ENCODE measurements at places on chromosomes 13 and 19.

DNA sequence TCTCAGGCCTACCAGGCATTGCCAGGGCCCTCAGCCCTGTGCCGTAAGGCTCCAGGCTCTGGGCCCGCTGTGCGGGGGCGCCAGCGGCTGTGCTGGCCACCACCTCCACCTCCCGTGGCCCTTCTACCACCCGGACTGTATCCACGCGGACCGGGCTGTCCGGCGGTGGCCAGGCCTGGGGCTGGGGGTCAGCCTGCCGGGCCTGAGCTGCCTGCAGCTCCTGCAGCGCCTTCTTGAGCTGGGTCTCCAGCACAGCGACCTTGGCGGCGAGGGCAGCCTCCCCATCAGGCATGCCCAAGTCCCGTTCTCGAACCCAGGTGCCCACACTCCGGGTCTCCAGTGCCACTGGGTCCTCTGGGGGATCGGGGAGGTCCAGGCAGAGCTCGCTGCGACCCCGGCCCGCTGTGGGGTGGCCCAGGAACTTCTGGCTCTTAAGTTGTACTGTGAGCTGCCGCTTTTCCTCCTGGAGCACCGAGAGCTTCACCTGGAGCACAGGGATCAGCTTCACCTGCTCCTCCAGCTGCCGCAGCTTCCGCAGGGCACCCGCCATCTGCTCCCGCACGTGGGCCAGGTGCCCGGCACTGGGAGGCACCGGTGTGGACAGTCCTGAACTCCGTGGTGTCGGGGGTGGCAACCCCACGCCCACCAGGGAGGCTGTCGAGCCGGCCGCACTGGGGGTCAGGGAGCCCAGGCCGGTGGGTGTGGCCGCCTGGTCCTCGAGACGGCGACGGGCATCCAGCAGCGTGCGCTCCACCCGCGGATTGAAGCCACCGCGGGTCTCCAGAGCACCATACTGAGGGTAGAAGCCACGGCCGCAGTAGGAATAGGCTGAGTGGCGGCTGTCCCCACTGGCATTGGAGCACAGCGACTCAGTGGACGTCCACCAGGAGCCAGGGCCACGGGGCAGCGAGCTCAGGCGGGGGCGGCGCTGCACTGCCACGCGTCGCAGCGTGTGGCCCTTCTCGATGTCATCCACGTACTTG, 4.1 kb downstream of the KANK2 start:
- no peak for DNase-seq

- DNase-seq = no peak
Observed at GRCh38 chr13:89375839-89376238, 1704.7 kb downstream of the SLITRK5 start.

DNA sequence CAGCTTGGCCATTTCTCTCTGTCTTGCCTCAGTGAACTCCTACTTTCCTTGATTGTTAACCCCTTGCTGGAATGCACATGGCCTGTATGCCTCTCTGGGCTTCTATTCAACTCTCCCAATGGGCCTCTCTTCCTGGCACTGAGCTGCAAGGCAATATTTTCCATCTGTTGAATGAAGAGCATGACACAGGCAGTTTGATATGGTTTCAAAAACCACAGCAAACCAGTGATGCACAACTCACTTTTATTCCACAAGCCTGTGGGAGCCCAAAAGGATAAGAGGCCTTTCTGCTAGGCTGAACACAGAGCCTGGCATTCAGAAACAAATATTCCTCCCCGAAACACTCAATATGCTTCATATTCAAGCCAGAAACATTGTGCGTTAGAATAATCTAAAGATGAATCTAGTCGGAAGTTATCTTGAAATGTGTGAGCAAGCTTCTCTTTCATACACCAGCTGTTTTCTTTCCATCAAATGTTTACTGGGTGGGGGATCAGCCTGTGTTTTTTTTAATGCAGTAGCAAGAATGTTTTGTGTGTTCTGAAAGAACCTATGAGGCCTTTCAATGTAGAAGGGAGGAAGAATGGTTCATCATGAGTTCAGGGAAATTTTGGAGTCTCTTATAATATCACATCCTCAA, 443.1 kb upstream of the SPRY2 start:
- DNase-seq = no peak

GRCh38 chr13:98507282-98507797, 69.6 kb downstream of the STK24 start:
- no peak for DNase-seq

GRCh38 chr13:39563470-39563735, 39.6 kb downstream of the LHFPL6 start:
- no peak for DNase-seq

GRCh38 chr13:62336507-62336906, 920.9 kb upstream of the PCDH20 start:
- no peak for DNase-seq

GRCh38 chr13:27321468-27322431, 51.1 kb downstream of the RASL11A start:
- DNase-seq = no peak

- DNase-seq = no peak
Observed at GRCh38 chr19:47097396-47098201, 16.0 kb downstream of the ZC3H4 start.
